Mammary epithelial cell (primary cell): ENCODE measurements at places on chromosomes 4 and X.

GRCh38 chr4:73451981-73452747 lies 16.1 kb downstream of the AFP start:
- no peak for DNase-seq

- no peak for DNase-seq
Measured at GRCh38 chr4:153890761-153891160, 101.9 kb upstream of the SFRP2 start.

GRCh38 chr4:1566838-1567518 lies 117.1 kb downstream of the FAM53A start:
- DNase-seq = no peak

GRCh38 chrX:134513091-134513490 lies 53.1 kb downstream of the HPRT1 start:
- peak; percentile 27 for DNase-seq

GRCh38 chr4:123503698-123504363 lies 107.2 kb downstream of the SPRY1 start:
- no peak for DNase-seq

- DNase-seq = peak; percentile 59
Measured at GRCh38 chrX:136525738-136526606, 6.0 kb upstream of the VGLL1 start.

GRCh38 chr4:54527532-54527931 lies 130.2 kb upstream of the KIT start:
- no peak for DNase-seq

GRCh38 chr4:86670298-86670697 lies 76.2 kb downstream of the PTPN13 start:
- DNase-seq = no peak

GRCh38 chr4:151331276-151332042 lies 6.1 kb upstream of the SH3D19 start:
- peak; percentile 81 for DNase-seq

DNA sequence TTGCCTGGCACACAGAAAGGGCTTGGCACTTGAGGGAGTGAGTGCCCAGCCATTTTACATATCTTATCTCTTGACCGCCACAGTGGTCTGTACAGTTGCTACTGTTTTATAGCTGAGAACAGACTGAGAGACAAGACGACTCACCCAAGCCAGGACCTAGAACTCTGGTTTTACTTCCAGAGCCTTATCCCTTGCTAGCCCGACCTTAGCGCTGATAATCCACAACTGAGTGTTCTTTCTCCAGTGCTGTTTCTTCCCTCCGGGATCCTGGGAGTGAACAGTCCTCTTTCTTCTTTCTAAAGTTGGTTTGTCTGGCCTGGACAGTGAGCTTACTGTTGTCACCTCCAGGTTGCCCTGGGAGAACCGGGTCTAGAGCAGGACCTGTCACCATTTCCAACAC lies 52.5 kb upstream of the TADA2B start:
- DNase-seq = no peak

GRCh38 chr4:121714548-121714947 lies 17.8 kb upstream of the ANXA5 start:
- DNase-seq = no peak

DNA sequence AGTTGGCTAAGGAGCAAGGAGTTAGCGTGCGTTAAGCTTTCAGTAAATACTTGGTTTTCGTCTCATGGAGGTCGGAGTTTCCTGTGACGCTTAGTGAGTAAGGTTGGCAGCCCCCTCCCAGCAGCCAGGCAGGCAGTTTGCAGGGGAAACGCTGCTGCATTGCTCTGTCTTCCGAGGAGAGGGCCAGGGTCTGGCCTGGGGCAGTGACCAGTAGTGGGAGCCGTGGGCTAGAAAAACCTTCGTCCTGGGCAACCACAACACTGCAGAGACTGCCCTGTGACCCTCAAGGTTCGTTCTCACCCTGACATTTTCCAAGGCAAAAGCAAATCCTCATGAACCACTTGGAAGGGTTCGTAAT lies 432 bp downstream of the TMEM175 start:
- DNase-seq = no peak

DNA sequence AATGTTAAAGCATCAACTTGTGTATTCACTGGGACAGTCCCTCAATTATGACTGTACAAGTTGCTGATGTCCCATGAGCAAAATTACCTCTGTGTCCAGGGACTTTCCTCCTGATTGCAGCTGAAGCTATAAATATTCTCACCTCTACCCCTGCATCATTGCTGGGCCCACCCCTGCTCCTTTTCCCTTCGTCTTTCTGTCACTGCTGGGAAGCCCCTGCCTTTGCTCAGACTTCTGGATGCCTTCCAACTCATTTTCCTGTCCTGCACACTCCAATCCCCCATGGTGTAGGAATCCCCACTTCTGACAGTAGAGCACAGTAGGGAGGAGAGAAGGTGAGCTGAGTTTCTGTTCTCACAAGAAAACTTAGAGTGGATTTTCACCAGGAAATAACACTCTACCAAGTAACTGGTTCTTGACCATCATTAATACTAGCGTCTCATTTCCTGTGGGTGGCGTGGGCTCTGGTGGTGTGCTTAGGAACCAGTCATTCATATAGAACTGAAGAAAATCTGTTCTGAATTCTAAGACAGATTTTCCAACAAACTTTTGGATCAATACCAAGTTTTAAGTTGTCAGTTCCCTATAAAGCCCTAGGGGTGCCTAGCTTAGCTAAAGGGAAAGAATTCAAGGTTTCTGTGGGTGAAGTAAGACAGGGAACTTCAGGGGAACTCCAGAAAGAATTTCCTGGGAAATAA lies 136.2 kb upstream of the MED14 start:
- peak; percentile 61 for DNase-seq

DNA sequence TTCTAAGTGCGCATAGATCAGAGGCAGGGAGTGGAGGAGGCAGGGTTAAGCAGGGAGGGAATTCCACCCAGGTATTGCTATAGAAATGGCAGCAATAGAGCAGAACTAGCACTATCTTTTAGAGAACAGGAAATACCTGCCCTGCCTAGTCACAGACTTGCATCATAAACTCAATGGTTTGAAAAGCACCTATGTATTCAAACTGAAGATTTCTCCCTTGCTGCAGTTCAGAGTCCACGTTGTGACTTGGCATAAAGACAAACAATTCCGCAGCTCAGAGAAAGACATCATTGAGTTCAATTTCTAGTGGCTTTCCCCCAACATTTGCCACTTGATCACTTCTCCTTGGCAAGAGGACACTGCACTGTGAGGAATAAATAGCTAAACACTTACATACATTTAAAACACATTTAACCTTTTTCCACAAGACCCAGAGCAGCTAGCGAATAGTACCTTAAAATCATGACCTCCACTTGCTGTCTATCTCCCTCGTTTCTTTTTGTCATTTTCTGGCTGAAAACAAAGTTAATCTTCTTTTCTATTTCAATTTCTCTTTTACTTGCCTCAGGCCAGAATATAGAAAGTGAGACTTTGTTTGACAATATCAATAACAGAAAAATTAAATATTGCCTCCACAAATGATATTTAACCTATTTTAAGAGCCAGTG lies 42.4 kb downstream of the SLC7A11 start:
- DNase-seq = peak; percentile 94

- DNase-seq = no peak
Measured at GRCh38 chr4:156764846-156765245, 206.8 kb downstream of the PDGFC start.

GRCh38 chr4:36823199-36823967 lies 421.2 kb upstream of the NWD2 start:
- DNase-seq = no peak
